ENCODE measurements at places on chromosomes 3 and 15. TPM values are rescaled to one million over a fixed set of nuclear protein-coding genes. Genes with fewer than 3 reads are reported as not detected.

The SPRED1 gene
- polyA plus RNA-seq = 28.1 TPM

- no peak for DNase-seq
These were observed 62.8 kb upstream of the PLSCR4 start for GRCh38 chr3:146313746-146314111.

GRCh38 chr3:17775073-17775472 is 32.6 kb upstream of the TBC1D5 start:
- DNase-seq = no peak

GRCh38 chr3:184593220-184593927 is 31.8 kb downstream of the EPHB3 start:
- no peak for DNase-seq

GRCh38 chr15:57370929-57371328 is 5.4 kb upstream of the CGNL1 start:
- no peak for DNase-seq

- no peak for DNase-seq
These were observed 467 bp downstream of the HGD start for GRCh38 chr3:120681506-120682038.

DNA sequence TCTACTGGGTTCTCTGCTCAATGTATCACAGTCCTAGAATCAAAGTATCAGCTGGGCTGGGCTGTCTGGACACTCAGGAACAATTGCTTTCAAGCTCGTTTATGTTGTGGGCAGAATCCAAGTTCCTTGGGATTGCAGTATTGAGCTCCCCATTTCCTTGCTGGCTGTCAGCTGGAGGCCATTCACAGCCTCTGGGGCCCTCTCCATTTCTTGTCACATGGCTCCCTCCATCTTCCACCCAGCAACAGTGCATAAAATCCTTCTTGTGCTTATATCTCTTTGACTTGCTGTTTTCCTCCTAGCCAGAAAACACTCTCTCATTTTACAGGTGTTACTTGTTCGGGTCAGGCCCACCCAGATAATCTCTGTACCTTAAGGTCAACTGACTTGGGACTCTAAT is 363.5 kb downstream of the IGSF11 start:
- DNase-seq = no peak

DNA sequence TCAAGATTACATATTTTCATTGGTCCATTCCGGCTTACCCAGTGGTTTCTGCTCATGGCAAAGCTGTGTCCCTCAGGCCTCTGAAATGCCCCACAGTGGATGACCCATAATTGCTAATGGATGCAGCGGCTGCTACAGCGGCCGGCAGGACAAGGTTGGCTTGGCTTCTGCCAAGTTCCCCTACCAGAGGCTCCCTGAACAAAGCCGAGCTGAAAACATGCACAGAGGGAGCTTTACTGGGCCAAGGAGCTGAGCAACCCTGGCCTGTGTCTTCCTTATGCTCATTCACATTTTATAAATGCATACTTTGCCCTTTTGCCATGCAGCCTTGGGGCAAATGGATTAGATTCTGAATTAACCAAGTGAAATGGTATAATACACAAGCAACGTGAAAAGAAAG is 150.5 kb downstream of the NTRK3 start:
- no peak for DNase-seq

DNA sequence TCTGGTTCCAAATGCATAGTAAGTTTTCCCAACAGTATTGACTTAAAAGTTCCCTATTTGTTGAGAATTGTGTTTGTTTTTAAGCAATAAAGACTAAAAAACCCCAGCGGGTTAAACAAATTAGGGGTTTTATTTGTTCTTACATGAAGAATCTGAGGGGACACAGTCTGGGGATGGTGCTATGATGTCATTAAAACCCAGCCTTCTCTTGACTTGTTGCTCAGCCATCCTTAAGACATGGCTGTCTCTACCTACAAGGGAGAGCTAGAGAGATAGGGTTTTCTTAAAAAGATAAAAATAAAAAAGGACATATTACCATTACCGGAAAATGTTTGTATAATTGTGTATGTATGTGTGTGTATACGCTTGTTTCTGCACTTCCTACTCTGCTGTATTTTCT is 11.7 kb upstream of the ARL14 start:
- DNase-seq = no peak

GRCh38 chr3:152834776-152835600 is at the start of gene P2RY1:
Gene P2RY1 (plus strand): TSS chr3:152835131. CDS start chr3:152835783, 652 bp downstream.
- peak; percentile 70 for DNase-seq

DNA sequence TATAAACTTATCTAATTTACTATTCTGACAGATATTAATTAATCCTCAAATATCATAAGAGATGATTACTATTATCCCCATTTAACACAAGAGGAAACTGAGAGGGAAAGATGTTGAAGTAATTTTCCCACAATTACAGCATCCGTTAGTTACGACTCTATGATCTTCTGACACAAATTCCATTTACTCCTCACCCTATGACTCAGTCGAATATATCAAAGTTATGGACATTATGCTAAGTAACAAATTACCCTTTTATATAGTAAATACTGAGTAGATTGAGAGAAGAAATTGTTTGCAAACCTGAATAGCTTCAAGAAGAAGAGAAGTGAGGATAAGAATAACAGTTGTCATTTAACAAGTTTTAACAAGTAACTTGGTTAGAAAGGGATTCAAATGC is 340.0 kb downstream of the TBC1D5 start:
- DNase-seq = no peak

The RETNLB gene
- not detected for polyA plus RNA-seq

- DNase-seq = no peak
These were observed 165.3 kb downstream of the GOLIM4 start for GRCh38 chr3:167930453-167930852.

The KLHDC8B gene
- polyA plus RNA-seq = 41.0 TPM

DNA sequence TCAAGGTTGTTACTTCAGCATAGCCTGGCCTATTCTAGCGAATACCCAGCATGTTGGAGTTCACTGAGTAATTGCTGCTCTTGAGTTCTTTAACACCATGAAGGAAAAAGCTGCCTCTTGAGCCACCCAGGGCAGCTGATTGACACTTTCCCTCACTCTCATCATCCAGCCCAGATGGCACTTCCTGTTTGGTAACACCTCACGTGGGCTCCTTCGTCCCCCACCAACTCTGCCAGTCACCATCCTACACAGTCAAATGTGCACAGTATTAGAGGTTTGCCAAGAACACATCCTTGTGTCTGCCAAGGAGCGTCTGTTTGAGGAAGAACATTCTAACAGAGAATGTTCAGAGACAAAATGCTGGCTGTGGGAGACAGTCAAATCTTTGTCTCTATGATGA is 266.3 kb downstream of the RPLP1 start:
- DNase-seq = no peak

DNA sequence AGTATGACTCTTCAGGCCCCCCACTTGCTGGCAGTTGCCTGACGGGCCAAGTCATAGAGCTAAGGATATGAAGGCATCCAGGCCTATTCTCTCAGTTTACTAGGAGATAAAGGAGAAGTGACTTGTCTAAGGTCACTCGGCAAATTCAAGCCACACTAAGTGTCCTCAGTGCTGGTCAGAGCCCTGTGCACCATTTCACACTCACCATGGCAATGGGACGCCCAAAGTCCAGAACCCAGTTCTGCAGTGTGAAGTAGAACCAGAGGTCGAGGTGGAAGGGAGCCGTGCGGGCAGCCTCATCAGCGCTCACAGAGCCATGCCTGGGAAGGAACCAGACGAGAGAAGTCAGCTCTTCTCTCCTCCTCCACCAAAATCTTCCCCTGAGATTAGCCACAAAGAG is 11.2 kb downstream of the CLN6 start:
- no peak for DNase-seq

GRCh38 chr3:189626286-189626685 is 4.9 kb upstream of the TP63 start:
- DNase-seq = no peak

The ARNT2 gene
- 67.1 TPM for polyA plus RNA-seq

GRCh38 chr15:95910643-95911212 is 419.8 kb upstream of the NR2F2 start:
- no peak for DNase-seq

GRCh38 chr3:141660614-141660947 is 77.5 kb upstream of the RNF7 start:
- DNase-seq = no peak

DNA sequence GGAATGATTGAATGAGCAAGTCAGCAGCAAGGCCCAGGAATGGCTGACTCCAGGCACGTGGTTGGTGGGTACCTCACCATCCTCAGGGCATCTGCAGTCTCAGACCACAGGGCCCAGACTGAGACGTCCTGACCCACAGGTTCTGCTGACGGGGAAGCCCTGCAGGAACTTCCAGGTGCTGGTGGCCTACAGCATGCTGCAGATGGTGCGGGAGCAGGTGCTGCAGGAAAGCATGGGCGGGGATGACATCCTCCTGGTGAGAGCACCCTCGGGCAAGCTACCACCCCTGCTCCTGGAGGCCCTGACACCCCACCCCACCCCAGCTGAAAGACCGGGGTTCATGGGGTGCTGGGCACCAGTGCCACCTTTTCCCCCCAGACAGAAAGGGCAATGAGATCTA is 14.1 kb downstream of the TBC1D21 start:
- no peak for DNase-seq

The PLAAT1 gene
- polyA plus RNA-seq = 3.3 TPM

The MYD88 gene
- 25.4 TPM for polyA plus RNA-seq

The DUOXA2 gene
- not detected for polyA plus RNA-seq

The LCTL gene
- 0.22 TPM for polyA plus RNA-seq

DNA sequence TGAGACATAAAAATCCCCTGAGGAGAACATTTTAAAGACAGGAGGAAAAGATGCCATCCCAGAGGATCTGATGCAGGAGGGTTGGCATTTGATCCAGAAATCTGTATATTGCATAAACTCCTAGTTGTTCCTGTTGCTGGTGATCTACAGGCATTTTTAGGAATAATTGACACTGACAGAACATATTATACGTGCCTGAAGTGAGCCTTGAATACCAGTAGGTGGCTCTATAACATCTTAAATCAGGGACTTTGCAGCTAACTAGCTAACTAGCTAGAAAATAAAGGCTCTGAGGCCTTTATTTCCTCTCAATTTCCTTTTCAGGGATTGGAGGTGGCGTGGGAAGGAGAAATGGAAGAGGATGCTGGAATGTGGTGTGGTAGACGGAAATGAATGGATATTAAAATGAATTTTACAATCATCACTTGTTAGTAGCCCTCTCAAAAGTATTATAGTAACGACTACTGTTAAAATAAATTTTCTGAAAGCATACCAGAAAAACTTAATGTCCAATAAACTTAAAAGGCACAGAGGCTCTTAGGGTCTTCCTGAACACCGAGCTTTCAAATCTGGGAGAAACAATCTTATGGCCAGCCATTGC is 73.8 kb upstream of the ZBED2 start:
- no peak for DNase-seq

- DNase-seq = no peak
These were observed 200.1 kb downstream of the SLC9A9 start for GRCh38 chr3:143648218-143648617.

GRCh38 chr3:38601956-38602550 is 47.4 kb downstream of the SCN5A start:
- DNase-seq = no peak

The INSYN1 gene
- polyA plus RNA-seq = 28.0 TPM

Data from left renal cortex interstitium (tissue), 4 donors.